ENCODE measurements at places on chromosomes 11 and 22. TPM values are rescaled to one million over a fixed set of nuclear protein-coding genes. Genes with fewer than 3 reads are reported as not detected.

Gene PLA2G6
- 28.3 TPM for total RNA-seq

Gene RIBC2
- total RNA-seq, result 0.25 TPM

Gene CDKN1C
- total RNA-seq, result 0.43 TPM

Gene KCNJ1
- not detected for total RNA-seq

Gene APOBEC3B
- 2.3 TPM for total RNA-seq

Gene SDHAF2
- total RNA-seq, result 32.5 TPM

Gene PGA5
- total RNA-seq, result not detected

Gene MOGAT2
- not detected for total RNA-seq

Gene ZC3H12C
- 5.3 TPM for total RNA-seq

Gene CASP5
- not detected for total RNA-seq

Gene TRPC6
- under 0.01 TPM for total RNA-seq

GRCh38 chr11:45102810-45103621 lies 43.4 kb upstream of the PRDM11 start:
- peak; percentile 89 for DNase-seq

DNA sequence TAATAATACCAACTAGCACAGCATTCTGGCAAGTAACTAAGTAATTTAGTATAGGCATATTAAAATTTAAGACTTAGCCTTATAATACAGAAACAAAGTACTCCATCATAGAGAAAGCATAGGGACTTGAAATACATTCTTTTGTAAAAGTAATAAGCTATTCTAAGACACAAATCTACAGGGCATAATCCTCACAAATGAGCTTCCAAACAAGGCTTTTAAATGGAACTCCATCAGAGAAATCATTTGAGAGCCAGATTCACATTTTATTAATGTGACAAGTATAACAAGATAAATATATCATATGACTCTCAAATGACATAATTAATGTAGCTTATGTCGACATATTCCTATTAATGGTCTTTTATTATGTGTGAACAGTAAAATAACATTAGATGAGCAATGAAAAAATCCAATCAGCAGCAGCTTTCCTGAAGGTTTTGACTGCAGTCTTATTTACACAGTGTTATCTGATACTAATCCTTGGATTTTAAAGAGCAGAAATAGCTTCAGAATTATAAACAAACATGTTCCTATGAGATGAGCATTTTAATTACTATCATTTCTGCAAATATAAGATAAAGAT lies 241.4 kb downstream of the TTC28 start:
- DNase-seq, result no peak

- DNase-seq, result peak; percentile 45
Observed at GRCh38 chr11:67564230-67564629, 19.4 kb upstream of the GSTP1 start.

DNA sequence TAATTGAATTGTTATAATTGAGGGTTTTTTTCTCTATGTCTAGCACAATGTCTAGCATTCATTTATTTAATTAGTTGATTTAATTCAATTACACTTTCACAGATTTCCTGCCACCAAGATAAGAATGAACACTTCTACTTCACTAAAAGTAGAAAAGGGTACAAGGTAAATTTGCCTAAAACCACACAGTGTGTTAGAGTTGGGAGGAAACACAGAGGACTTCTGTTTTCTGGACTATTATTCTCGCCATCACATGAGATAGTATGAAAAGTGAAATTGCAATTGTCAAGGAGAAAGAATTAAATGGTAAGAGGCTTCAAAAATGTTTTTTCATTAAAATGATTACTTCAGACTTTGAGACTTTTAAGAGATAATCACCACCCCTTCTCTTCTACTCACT lies 109.5 kb downstream of the ETS1 start:
- DNase-seq, result no peak

GRCh38 chr11:83119216-83119615 lies 37.7 kb upstream of the PCF11 start:
- no peak for DNase-seq

- no peak for DNase-seq
Observed at GRCh38 chr11:41534391-41534790, 74.9 kb upstream of the LRRC4C start.

DNA sequence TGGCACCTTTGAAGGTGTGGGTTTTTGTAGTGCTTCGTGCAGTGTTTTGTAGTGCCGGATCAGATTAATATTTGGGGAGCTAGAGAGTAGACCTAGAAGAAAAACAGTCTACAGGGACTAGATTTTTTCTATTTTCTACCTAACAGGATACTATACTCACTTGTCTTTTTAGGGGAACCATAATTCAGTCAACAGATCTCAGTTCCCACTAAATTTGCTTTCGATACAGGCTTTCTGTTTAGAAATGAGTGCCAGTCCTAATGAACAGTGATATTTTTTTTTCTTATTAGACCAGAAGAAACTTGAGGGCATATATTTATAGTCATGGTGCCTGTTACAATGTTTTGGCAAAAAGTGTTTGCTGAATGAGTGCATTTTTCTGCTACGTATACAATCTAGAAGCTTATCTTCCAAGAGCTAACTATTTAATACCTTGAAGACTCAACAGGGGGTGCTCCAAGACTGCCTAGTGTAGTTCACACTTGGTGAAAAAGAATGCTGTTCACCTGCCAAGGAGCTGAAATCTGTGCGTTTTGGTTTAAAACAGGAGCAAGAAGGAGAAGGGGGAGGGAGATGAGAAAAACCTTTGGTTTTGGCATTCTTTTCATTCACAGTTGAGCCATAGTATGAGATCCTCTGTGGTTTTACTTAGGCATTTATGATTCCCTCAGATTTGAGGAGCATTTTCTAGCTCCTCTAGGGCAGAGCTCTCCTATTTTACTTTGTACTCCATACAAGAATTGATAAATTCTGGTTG lies 44.9 kb upstream of the VSTM5 start:
- peak; percentile 79 for DNase-seq

GRCh38 chr11:131658414-131658813 lies 288.0 kb downstream of the NTM start:
- no peak for DNase-seq

DNA sequence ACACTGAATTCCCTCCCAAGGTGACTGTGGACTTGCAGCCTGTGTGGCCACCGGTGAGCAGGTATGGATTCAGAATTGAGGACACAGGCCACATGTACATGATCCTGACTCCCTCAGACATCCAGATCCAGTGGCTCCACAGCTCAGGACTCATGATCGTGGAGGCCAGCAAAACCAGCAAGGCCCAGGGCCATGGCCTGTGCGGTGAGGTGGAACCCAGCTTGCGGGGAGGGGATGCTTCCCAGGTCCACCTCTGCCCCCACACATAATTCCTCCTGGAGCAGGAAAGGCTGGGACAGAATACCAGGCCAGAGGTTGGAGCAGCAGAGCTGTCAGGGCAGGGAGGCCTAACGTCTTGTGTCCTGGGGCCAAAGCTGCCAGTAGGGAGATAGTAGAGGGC lies 82.1 kb downstream of the OTOG start:
- DNase-seq, result no peak

DNA sequence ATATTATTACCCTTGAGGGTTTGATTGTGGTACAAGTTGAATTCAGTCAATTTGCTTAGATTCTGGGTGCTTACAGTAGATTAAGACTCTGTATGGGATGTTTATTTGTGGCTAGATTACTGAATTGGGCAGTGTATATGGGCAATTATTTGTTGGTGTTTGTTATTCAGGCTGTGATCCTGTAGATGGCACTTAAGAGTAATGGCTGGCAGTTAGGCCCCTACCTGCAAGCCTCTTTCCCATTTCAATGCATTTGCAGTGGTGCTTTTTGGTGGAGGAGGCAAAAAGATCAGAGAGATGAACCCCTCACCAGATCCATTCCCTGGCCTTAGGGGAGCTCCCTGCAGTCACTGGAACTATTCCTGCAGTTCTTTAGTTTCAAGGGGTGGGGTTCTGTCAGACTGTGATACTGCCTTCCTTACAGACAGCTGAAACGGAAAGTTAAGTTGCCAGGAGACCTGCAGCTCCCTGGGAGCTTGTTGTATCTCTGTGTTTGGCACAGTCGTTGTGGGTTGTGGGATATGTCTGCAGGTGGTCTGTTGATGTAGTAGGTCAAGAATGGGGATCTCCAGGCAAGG lies 199.5 kb downstream of the AASDHPPT start:
- DNase-seq, result no peak

DNA sequence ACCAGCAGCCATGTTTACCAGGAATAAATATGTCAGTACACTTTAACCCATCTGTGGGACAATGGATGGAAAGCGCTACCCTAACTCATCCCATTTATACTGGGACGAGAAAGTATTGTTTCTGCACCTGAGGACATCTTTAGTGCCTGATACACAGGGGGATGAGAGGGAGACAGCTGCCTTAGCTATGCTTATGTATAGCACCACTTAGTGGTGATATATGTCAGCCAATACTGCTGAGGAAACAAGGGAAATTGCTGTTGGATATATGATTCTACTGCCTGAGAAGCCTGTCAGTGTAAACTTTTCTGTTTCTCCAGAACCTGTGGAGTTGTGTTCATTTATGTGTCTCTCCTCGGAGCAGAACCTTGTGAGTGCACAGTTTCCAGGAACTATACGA lies 13.3 kb upstream of the CEP295 start:
- DNase-seq, result peak; percentile 21

DNA sequence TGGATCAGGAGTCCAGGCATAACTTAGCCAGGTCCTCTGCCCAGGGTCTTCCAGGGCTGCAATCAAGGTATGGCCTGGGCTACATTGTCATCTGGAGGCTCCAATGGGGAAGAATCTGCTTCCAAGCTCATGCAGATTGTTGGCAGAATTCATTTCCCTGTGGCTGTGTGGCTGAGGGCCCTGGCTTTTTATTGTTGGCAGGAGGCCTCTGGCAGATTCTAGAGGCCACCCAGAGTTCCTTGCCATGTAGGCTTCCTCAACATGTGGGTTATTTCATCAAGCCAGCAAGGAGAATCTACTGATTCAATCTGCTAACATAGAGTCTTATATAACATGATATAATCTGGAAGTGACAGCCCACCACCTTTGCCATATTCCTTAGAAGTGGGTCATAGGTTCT lies 16.4 kb upstream of the EP300 start:
- DNase-seq, result no peak

- DNase-seq, result no peak
Observed at GRCh38 chr11:13947379-13947778, 15.1 kb upstream of the SPON1 start.

DNA sequence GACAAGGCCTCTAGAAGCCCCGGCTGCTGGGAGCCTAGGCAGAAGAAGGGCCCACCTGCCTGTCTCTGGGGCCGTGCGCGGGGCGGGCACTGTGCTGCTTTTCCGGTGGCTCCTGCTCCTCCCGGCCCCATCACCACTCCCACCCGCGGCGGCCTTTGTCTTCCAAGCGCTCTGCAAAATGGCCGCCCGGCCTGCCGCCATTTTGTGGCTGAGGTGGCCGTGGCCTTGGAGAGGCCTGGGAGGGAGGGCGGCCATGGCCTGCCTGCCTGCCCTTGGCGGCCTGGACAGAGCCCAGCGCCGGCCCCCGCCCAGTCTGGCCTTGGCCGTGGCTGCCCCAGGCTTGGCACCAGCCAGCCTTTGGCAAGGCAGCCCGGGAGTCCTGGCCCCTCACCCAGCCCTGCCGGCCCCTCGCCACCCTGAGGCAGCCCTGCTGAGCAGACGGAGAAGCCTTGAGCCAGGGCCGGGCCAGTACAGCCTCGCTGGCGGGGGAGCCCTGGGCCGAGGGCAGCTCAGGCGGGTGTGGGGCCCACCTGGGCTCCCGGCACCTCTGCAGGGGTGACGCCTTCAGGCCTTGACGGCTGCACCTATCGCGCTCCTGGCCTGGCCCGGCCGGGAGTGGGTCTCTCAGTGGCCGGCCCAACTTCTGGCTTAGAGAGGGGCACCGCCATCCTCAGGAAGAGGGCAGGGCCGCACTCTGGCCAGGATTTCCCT lies 46.0 kb upstream of the PPARA start:
- peak; percentile 50 for DNase-seq

- DNase-seq, result no peak
Observed at GRCh38 chr22:30861688-30862552, 106.7 kb downstream of the MORC2 start.

- DNase-seq, result peak; percentile 79
Observed at GRCh38 chr22:43919106-43919973, 4.3 kb upstream of the PNPLA3 start.

DNA sequence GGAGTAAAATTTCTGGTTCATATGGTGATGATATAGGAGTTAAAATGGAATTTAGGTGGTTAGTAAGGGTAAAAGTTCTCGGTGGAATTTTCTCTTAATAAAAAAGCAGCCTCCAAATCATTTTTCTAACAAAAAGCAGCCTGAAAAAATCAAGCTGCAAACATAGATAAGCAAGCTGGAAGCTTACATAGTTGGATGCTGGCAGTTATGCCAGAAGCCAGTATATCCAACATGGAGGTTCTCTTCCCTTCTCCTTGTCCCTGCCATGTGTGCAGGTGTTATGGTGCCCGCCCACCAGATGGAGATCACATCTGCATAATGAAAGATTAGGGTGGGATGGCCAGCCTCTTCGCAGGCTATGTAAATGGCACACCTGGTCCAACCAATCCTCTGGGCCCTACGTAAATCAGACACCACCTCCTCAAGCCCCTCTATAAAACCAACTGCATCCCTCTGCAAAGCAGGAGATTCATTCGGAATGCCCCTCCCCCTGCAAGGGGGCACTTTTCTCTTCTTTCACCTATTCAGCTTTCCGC lies 22.4 kb downstream of the PIWIL3 start:
- DNase-seq, result no peak

DNA sequence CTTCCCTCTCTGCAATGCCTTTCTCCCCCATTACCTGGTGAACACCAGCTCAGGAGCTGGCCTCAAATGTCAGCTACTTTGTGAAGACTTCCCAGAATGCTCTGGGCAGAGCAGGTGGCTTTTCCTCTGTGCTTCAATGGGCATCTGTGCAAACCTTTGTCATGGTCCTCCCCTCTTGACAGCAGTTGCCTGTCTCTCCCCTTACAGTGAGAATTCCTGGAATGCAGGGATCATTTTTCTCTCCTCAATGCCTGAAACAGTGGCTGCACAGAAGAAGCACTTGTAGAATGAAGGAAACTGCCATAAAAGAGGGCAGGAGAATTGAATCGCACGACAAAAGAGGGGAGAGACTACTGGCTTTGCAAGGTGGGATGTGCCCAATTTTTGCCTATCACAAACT lies 92.8 kb upstream of the NARS2 start:
- DNase-seq, result no peak

DNA sequence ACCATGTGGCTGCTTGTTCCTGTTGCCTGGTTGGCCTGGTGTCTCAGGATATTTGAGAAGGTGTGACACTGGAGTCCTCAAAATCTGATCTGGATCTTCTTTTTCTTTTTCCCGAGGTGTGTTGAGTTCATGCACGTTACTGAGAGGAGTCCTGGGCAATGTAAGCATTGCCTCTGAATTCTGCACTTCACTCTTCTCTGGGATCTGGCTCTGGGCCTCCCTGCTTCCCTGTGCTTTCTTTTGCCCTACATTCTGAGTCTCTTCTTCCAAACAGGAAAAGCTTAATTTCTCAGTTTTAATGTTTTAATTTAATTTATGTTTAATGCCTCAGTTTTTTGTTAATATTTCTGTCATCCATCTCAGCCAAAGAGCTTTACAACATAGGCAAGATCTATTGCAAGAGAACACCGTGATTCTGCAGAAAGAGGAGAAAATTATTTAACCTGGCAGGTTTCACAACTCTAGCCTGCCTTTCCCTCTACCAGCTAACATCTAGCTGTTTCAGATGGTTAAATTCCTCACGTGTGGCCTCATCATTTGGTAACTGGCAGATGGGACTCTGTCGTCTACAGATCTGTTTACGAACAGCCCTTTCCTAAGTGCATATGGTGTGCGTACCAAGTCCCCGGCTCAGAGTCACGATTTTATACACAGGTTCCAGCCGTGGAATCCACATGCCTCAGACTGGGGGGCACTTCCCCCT lies 24.7 kb downstream of the LDLRAD3 start:
- DNase-seq, result no peak

- DNase-seq, result no peak
Observed at GRCh38 chr11:8729837-8730696, 47.5 kb downstream of the RPL27A start.
